ENCODE measurements at places on chromosomes 5 and 9.

DNA sequence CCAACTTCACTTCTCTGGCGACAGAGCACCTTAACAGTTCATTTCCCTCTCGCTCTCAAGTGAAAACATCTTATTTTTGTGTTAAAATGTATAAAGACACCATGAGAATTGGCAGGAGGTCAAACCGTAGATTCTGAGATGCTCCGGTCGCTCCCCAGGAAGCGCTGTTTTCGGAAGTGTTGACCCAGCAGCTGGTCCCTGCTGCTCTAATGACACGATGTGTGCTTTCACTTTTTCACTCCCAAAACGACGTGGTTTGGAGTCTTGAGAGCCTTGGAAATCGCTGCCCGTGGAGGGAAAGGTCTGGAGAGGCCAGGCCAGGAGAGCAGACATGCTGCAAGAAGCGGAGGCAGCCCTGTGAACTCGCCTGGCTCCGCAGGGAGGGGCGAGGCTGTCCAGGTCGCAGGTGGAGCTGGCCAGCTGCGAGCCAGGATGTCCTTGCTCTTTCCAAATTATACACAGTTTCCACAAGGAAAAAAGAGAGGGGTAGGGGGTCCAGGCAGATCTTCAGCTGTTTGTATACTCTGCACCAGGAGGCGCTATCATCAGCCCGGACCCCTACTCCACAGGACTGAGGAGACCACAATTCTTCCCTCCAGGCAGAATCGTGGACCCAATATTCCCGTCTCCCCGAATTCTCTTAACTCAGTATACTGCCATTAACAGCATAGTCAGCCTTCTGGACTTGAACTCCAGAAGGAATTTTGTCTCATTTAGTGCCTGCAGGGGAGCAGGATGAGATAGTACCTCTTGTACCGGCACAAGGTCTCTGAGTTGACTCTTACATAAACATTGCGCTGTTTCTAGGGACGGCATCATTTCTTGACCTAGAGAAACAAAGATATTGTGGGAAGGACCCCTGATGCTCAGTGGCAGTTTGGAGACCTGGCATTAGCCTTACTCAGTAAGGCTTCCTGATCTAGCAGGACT lies 248.6 kb upstream of the ANKRD55 start:
- no peak for DNase-seq

- DNase-seq, result no peak
Measured at GRCh38 chr9:83299571-83299970, 236.6 kb upstream of the RASEF start.

- DNase-seq, result no peak
Measured at GRCh38 chr9:126822278-126822677, 17.4 kb downstream of the ZBTB43 start.

GRCh38 chr5:43000111-43000840 lies 39.8 kb downstream of the ANXA2R start:
- no peak for DNase-seq

DNA sequence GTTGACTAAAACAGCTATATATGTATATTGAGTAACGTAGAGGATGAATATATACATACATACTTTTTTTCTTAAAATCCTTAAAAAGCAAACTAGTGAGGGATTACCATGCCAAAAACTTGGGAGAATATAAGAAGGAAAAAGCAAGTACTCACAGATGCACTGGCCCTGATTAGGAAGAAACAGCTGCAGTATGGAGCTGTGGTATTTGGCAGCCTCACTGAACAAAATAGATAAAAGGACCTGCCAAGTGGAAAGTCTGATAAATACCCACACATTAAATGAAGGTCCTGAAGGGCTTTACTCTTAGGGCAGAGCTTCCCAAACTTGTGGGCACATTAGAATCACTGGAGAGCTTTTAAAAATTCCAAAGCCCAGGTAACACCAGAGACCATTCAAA lies 80.6 kb downstream of the FEM1C start:
- no peak for DNase-seq

DNA sequence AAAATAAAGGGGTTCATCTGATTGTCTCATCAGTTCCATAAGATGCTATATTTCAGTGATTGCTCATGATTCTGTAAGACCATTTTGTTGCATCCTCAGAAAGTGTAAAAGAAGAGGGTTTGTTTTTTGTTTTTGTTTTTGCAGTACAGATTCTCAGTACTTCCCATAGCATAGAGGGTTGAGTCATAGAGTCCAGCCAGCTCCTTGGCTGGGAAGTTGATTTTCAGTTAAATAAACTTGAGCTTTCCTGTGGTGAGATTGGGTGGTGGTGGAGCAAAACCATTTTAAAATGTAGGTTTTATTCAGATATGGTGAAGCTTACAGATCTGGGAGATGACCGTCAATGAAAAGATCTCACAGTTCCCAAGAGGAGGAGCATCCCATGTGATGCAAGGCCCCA lies 48.2 kb downstream of the DAPK1 start:
- no peak for DNase-seq

DNA sequence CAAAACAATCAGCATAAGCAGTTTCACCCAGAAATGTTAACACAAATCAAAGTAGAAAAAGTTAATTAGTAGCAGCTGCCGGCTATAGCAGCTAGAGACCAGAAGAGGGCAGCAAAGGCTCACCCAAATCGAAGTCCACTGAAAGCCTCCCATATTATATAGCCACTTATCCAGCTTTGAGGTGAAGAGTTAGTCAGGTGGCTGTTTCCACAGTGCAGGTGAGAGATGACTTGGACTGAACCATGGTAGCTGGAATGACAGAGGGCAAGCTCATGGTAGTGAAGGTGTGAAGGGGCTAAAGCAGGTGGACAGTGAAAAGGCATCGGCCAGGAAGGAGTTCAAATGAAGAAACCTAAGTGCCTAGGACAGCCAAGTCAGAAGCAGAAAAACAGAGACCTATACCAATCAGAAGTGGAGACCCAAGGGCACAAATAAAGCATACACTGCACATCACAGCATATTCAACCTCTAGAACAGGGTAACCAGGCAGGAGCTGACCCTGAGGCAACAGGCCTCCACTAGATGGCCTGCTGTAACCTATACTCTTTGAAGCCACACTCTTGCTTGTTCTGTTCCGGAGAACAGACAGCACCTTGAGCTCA lies 7.2 kb upstream of the RNF38 start:
- DNase-seq, result no peak

GRCh38 chr5:446883-447263 lies 3.9 kb downstream of the EXOC3 start:
- DNase-seq, result no peak

DNA sequence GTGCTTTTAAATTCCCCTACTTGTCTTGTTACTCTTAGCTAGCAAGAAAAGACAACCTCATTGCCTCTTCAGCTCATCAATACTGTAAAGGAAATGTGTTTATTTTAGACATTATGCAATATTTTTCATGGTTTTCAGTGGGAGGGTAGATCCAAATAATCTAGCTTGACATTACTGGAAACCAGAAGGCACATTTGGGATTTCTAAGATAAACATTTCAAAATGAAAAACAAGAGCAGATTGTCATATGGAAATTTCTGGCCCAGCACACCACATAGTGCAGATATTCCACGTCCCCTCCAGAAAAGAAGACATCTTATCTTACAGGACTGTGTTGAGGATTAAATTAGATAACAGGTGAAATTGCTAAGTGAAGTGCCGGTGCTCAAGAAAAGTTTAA lies 296.9 kb downstream of the MSX2 start:
- no peak for DNase-seq

DNA sequence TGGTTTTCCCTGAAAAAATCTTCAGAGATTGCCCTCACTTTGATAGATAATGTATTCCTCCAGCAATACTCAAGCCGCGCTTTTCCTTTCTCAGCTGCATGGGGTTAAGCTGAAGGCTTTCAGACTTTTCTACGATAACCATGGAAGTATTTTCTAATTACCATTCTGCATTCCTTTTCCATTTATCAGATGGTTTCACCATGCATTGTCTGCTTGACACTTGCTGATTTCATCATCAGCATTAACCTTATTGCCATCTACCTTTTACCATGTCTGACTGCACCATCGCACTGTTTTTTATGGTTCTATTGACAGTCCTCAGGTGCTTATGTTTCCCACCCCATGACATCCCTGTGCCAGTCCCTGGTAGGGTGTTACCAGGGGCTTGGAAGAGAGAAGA lies 91.6 kb downstream of the DMAC1 start:
- no peak for DNase-seq

Data from NK-92 treated with Interleukin-12 subunit alpha and Interleukin-12 subunit beta, amount 100 ng/mL, for 24 hours (cell line).